ENCODE measurements at places on chromosomes 1 and 21.

DNA sequence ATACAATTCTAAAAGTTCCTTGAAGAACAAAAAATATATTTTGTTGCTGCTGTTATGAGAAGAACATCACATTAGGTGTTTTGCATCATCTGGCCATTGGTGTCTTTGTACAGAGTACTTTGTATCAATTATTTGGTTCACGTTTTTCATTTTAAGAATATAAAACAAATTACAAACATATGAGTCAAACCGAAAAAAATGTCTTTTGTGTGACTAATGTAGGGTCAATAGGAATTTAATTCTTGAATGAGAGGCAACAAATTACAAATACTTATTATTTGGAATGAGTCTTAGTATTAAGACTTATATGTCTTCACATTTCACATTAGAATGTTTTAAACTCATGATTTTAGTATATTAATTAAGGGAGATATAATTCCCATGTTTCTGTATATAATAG lies 54.8 kb downstream of the NR5A2 start:
- DNase-seq, result no peak

DNA sequence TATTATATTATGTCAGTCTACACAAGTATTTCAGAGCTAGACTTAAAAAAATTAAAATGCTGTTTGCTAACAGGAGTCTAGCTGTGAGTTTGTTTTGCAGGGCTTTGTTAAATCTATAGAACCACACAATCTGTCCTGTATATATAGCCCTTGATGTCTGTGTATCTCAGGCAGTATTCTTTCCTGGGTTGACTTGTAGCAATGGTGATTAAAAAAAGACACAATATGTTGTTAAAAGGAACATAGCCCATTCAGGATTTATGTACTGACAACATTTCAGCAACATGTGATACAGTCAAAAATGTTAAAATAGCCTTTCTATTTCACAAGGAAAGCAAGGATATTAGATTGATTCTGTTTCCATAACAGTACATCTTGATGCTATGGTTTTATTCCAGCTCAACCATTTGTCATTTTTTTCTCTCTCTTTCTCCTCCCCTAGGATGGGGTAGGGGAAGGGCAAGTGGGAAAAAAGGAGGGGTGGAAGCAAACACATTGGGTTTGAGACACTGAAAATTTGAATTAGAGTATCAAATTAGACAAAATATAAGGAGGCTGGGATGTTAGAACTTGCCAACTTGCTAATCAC lies 139.2 kb downstream of the DSCAM start:
- no peak for DNase-seq

- DNase-seq, result no peak
Measured at GRCh38 chr1:166603296-166603695, 236.0 kb upstream of the POGK start.

GRCh38 chr1:35850051-35850450 lies 33.0 kb upstream of the AGO1 start:
- DNase-seq, result no peak

GRCh38 chr1:212089560-212090163 lies 54.1 kb downstream of the DTL start:
- DNase-seq, result no peak

- no peak for DNase-seq
Measured at GRCh38 chr1:18998016-18998724, 41.7 kb upstream of the IFFO2 start.

DNA sequence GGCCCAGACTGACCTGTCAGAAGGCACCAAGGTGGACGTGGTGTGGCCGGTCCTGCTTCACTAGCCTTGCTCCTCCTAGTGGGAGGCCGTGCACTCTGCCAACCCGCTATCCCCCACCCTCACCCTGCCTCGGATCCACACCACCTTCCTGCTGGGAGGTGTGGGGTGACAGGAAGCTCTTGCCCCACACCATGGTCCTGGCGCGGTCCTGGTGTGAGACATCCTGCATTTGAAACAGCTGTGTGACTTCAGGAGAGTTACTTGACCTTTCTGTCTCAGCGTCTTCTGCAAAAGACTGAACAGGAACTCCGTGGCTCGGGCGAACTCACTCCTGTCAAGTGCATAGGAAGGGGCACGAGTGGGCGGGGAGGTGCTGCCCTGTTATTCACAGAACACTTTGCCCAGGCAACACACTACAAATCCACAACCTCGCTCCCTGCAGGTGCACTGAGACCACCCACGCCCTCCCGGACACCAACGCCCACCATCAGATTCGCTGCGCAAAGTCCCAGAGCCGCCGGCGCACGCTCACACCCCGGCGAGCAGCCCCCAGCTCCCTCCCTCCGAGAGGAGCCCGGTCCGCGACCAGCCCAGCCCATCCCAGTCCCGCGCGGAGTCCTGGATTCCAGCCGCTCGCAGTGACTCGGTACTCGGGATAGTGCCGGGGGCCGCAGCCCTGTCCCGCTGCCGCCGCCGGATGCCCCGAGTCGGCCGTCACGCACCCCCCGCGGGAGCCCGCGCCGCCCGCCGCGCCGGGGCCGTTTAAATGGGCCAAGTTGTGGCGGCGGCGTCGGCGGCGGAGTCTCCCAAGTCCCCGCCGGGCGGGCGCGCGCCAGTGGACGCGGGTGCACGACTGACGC lies at the start of gene SAMD11:
Gene SAMD11 (plus strand): TSS at position 793 of the 860 bp plus-strand sequence. CDS start 509 bp downstream, outside the sequence.
- peak; percentile 48 for DNase-seq

- DNase-seq, result no peak
Measured at GRCh38 chr21:21057349-21058062, 59.3 kb downstream of the NCAM2 start.

DNA sequence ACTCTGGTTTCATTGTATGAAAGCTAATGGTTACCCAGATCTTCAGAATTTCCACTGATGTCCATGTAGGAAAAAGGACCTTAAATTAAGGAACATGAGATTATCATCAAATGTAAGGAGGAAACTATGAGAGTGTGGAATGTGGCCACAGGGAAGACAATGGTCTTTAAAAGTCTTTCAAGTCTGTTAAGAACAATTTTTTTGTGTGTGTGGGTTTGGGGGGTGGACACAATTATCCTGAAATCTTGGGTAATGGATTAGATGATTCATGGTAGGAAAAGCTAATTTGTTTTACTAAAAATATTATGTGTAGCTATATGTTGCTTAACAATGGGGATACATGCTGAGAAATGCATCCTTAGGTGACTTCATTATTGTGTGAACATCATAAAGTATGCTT lies 72.9 kb downstream of the PLA2G4A start:
- no peak for DNase-seq

GRCh38 chr1:34529935-34530859 lies 224.7 kb upstream of the GJB5 start:
- no peak for DNase-seq

- no peak for DNase-seq
Measured at GRCh38 chr1:153553830-153554541, 4.9 kb upstream of the S100A3 start.

GRCh38 chr1:75265792-75266191 lies 131.6 kb downstream of the LHX8 start:
- peak; percentile 19 for DNase-seq

DNA sequence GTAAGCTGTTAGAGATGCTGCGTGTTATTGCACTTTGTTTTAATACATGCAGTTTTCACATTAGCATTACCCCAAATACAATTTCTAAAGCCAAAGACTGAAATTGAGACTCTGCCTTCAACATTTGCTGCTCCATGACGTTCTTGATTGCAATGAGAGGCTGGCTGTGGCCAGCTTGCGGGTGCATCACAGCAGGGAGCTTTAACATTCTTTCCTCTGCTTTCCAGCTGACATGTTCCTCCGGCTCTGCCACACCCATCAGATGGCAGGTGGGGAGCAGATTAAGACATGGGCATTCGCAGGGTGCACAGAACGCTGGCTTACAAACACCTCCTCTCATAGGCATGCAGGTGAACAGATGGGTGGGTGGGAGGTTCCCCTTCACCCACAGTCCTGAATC lies 314.1 kb downstream of the DISC1 start:
- DNase-seq, result no peak

DNA sequence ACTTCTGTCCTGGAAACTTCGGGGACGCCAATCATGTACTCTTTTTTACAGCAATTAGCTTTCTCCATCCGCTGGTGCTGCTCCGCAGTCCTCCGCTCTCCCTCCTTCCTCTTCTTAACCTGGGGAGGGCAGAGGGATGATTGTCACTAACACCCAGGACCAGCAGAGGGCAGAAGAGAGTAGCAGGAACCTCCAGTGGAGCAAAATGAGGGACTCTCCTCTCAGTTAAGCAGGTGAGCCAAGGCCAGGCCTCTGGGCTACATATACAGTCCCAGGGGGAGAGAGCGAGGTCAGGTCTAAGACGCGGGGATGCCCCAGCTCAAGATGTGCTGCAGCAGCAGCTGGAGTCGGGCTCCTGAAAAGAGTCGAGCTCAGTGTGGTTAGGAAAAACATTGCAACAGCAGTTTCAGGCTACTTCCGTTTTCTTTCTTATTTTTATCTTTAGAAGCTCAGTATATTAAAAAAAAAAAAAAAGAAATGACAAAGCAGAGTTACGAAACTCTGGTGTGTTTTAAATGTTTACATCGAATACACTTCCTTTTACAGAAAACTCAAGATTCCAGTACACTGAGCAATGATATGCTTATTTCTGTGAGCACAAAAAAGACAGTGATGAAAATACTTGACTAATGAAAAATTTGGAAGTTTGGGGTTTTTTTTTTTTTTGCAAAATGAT lies 25.7 kb upstream of the NLRP3 start:
- peak; percentile 85 for DNase-seq

GRCh38 chr1:216310776-216311175 lies 112.5 kb downstream of the USH2A start:
- peak; percentile 43 for DNase-seq

GRCh38 chr1:102096162-102096561 lies 99.4 kb upstream of the OLFM3 start:
- no peak for DNase-seq

DNA sequence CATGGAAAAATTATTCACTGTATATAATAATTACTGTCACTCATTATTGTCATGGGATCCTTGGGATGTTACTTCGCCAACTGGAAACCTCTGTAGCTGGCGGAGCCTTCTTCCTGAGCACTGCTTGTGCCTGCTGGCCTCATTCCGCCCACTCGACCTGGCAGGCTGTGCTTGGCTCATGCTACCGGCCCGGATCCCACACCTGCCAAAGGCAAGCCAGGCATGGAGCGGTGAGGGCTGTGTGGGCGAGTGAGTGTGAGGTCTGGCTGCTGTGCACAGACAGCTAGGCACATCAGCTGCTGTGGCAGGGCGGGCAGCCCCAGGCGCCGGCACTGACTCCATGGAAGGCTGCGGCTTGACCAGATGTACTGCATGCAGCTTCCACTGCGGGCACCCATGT lies 78.4 kb downstream of the DISP1 start:
- DNase-seq, result no peak

DNA sequence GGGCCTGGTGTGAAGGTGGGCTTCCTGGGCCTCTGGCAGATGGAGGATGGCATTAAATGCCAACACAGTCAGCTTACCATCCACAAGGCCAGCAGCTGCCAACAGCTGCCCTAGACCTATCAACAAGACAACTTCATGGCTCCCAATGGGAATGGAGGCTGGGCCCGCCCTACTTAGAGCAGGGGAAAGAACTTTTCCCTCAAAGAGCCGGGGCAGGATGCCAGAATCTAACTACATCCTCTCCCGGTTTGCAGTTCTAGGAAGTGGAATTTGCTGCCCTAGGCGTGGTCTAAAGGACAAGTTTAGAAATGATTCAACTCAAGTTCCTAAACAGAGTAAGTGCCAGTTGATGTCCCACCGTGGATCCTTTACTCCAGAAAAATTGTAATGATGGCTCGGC lies 13.1 kb downstream of the ICMT start:
- no peak for DNase-seq
